ENCODE measurements at places on chromosomes 11 and 22.

DNA sequence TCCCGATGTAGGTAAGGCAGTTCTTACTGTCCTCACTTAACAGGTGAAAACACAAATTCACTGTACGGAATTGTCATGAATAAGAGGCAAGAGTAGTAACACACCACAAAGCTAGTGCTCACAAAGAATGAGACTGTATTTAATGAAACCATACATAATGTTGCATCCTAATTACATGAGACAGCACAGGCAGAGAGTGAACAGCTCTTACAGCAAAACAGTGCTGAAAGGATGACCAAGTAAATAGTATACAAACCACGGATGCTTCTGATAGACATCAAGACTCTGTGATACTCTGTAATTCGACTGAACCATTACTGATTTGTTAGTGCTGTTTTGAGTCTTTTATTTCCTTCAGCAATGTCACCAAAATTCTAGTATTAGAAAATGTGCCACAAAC lies 282.3 kb downstream of the TTC28 start:
- DNase-seq = no peak

DNA sequence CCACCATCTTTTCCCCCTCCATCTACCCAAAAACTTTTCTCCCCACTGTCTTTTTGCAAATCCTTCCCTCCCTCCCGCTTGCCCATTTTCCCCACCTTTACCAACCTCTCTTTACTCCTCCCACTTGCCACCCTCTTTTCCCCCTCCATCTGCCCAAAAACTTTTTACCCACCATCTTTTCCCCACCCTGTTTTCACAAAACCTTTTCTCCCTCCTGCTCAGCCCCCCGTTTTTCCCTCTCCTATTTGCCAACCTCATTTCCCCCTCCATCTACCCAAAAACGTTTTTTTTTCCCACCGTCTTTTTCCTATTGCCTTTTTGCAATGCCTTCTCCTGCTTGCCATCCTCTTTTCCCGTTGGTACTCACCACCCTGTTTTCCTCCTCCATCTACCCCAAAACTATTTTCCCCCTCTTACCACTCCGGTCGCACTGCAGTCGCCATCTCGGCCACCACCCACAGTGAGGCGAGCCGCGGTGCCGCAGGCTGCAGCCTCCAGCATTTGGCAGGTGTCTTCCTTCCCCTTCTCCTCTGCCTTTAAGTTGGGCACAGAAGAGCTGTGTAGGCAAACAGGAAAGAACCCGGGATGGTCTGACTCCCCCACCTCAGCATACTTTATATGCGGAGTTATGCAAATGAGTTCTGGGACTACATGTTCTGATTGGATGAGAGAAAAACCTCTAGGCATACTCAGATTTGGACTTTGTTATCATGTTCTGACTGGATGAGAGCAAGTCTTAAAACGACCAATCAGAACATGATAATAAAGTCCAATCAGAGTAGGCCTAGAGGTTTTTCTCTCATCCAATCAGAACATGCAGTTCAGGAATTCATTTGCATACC lies 121.2 kb upstream of the VPREB1 start:
- no peak for DNase-seq

GRCh38 chr11:75380716-75381420 lies 18.4 kb upstream of the RPS3 start:
- DNase-seq = no peak

- DNase-seq = no peak
These were observed 999.0 kb downstream of the BRD1 start for GRCh38 chr22:48828688-48829087.

- DNase-seq = no peak
These were observed 13.5 kb upstream of the OSBP2 start for GRCh38 chr22:30680991-30681770.

GRCh38 chr11:65431451-65432099 lies 9.0 kb downstream of the NEAT1 start:
- DNase-seq = no peak

DNA sequence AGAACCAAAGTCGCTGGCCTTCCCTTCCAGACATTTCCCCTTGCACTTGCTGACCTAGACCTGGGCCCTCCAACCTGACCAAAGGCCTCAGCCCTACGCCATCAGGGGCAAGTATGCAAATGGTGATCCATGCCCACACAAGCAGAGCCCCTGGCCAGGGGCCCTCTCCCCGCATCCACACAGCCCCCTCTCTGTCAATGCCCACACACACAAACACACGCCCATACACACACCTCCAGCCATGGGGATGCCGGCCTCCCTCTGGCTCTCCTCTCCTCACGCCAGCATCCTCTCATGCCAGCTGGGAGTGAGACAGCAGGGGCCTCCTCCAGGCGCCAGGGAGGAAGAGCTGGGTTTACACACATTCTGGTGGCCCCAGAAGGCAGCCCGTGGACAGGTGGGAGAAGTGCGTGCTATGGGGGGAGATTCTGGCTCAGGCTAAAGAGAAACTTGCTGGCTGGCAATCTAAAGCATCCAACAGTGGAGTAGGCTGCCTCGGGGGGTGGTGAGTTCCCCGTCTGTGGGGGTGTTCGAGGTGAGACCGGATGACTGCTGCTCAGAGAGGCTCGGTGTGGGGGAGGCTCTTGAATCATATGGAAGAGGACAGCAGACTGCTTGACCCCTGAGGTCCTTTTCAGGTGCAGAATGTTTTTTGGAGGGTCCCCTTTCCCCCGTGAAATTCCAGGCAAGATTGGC lies 4.8 kb downstream of the NRXN2 start:
- no peak for DNase-seq

DNA sequence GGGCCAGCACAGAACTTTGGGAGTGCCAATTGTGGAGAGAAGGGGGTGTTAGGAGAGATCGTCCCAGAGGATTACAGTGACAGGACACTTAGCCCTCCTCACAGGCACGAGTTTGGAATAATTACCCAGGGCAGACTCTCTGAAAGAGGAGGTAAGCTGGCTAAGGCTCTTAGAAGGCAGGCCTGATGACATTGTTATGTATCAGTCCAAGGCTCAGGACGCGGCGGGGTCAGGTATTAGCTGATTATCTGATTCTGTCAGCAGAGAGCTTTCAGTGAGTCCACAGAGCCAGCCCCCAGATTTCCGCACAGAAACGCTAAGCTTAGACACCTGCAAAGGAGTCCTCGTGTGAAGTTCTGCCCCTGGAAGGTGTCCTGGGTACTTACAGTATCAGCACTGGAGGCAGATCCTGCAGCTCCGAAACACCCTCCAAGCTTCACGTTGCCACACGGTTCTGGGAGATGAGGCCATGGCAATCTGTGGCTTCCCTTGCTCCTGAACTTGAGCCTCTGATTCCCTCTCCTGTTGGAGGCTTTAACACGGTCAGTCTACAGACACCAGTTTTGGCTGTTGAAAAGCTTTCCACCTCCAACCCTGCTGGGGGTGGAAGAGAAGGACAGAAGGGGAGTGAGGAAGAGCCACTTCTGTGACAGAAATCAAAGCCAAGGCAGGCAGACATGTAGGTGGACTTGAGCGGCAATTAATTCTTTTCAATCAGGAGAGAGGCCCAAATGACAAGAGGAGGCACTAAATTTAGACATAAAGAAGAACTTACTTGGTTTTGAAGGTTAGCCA lies 123.6 kb upstream of the CADM1 start:
- DNase-seq = no peak

DNA sequence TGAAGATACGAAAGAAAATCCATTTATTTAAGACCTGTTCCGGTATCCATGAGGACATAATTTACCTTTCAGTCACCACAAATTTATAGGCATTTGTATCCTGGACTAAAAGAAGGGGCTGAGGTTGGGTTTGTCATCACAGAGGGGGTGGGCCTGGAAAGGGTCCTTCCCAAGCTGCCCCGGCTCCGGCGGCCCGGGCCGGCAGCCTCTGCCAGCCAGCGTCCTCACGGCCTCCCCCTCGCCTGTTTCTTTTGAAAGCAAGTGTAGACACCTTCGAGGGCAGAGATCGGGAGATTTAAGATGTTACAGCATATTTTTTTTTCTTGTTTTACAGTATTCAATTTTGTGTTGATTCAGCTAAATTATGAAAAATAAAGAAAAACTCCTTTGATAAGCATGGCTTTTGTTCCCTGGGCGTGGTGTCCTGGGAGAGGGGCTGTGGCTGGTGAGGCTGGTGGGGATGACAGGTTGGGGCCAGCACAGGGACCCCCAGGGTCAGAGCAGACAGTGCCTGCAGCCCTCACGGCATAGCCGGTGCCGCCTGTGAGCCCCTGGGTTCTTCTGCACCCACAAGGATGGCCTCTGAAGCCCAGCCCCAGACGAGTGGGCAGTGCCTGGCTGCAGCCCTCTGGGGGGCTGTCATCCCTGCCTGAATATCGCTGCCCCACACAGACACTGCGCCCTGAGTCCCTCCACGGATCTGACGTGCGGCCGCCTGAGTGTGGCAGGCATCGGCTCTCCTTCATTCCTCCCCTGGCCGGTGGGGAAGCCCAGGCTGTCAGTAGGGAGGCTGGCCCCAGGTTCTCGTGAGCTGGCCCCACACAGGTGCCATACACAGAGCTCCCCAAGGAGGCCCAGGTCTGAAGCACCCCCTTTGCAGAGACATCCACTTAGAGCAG lies 1075.9 kb downstream of the BRD1 start:
- DNase-seq = no peak

DNA sequence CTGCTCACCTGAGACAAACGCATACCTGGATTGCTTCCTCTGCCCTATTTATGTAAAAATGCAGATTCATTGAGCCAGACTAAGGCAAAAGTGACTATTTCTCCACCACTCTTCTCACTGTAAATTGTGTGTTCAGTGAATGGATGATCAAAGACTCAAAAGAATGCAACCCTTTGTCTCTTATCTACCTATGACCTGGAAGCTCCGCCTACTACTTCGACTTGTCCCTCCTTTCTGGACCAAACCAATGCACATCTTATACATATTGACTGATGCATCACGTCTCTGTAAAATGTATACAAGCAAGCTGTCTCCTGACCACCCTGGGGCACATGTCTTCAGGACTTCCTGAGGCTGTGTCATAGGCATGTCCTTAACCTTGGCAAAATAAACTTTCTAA lies 418.0 kb upstream of the SYN3 start:
- no peak for DNase-seq

DNA sequence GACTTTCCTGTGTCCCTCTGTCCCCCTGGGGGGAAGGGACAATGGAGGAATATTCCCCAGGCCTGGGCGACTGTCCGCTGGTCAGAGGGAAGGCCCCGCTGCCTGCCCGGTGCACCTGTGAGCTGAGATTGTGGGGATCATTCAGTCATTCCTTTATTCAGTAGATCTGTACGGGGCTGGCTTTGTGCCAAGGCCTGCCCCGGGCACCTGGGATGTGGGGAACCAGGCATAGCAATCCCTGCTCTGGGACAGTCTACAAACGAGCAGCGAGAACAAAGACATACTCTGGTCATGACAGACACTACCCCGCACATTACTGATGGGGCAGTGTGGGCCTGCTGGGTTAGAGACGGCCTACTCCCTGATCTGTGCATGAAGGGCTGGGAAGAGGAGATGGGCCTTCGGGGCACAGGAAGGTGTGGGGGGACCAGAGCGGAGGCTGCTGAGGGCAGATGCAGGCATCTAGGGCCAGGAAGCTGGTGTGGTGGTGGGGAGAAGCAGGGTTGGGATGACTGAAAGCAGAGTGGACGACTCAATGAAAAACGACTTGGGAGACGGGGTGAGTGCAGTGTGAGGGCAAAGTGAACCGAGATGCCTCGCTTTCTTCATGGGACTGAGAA lies 1.8 kb upstream of the MYO7A start:
- no peak for DNase-seq

- no peak for DNase-seq
These were observed 24.9 kb upstream of the CCDC89 start for GRCh38 chr11:85710917-85711316.

DNA sequence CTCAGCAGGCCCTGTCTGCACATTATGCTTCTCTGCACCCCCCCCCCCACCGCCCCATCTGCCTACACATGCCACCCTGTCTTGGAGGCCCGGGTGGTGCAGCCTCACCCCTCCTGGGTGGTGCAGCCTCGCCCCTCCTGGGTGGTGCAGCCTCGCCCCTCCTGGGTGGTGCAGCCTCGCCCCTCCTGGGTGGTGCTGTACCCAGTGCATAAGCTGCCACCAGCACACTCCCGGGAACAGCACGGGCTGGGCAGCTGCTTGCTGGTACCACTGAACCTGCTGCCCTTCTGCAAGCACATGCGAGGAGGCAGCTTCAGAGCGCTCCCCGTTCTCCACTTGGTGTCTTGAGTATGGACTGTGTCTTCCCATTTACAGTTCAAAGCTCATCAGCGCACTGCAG lies 69.3 kb downstream of the NCAPD3 start:
- DNase-seq = no peak

- no peak for DNase-seq
These were observed 10.0 kb downstream of the TPCN2 start for GRCh38 chr11:69058511-69059270.
